ENCODE measurements at places on chromosomes 6 and 20. TPM values are rescaled to one million over a fixed set of nuclear protein-coding genes. Genes with fewer than 3 reads are reported as not detected.

The LY6G6F gene
- not detected for total RNA-seq

The FRS3 gene
- total RNA-seq, result 7.1 TPM

The BRPF3 gene
- 54.1 TPM for total RNA-seq

The ZBP1 gene
- not detected for total RNA-seq

The FOXO3 gene
- total RNA-seq, result 32.8 TPM

The FAM120B gene
- total RNA-seq, result 33.4 TPM

The HAO1 gene
- not detected for total RNA-seq

The CFAP61 gene
- total RNA-seq, result 1.7 TPM

The TCP11 gene
- not detected for total RNA-seq

The MACROD2 gene
- 6.4 TPM for total RNA-seq

The ZNF343 gene
- total RNA-seq, result 9.1 TPM

The KCNQ5 gene
- total RNA-seq, result 1.5 TPM

The DOP1A gene
- total RNA-seq, result 17.8 TPM

The TRIM38 gene
- total RNA-seq, result 0.77 TPM

The SS18L1 gene
- total RNA-seq, result 30.0 TPM

The TBX18 gene
- 0.47 TPM for total RNA-seq

The RSPO3 gene
- total RNA-seq, result not detected

The FHL5 gene
- not detected for total RNA-seq

The PHF3 gene
- total RNA-seq, result 46.2 TPM

The PRR18 gene
- 0.16 TPM for total RNA-seq

The DUSP15 gene
- total RNA-seq, result 13.7 TPM

The AVP gene
- not detected for total RNA-seq

The CCDC167 gene
- 73.1 TPM for total RNA-seq

The MAS1 gene
- not detected for total RNA-seq

The TTBK1 gene
- total RNA-seq, result 5.1 TPM
